ENCODE measurements at places on chromosomes 4 and X. TPM values are rescaled to one million over a fixed set of nuclear protein-coding genes. Genes with fewer than 3 reads are reported as not detected.

Gene SSX3
- not detected for total RNA-seq

Gene KCNE5
- 0.50 TPM for total RNA-seq

Gene RGN
- total RNA-seq: 23.5 TPM

DNA sequence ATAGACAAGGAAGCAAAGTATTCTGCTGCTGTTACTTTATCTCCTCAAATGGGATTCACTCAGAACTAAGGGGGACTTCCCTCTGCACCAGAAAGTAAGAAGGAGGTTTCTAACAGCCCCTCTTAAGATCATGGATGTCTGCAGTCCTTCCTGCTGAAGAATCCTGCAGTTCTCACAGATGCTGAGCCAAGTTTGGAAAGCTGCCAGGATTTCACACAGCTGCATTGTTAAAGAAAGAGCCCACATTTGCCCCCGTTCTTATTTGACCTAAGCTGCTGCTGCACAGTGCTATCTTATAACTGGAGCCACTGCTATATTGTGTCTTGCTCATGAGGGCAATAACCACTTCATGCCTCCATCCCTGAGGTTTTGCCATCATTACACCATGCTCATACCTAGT, 81.1 kb downstream of the FAAH2 start:
- no peaks in the 10 kb centered on the region for H3K36me3 ChIP-seq
- no peaks in the 10 kb centered on the region for H3K27me3 ChIP-seq
- no peak for DNase-seq
- no peaks in the 10 kb centered on the region for H3K4me1 ChIP-seq
- H3K4me3 ChIP-seq: no peak overlapping the region
- H3K27ac ChIP-seq: no peak overlapping the region

GRCh38 chrX:150408561-150408960, 45.4 kb downstream of the MAMLD1 start:
- H3K36me3 ChIP-seq: no peaks in the 10 kb centered on the region
- peaks cover 3% of the 10 kb centered on the region for H3K4me1 ChIP-seq
- no peaks in the 10 kb centered on the region for H3K27me3 ChIP-seq
- no peak overlapping the region for H3K27ac ChIP-seq

GRCh38 chr4:56169061-56169460, 218.2 kb downstream of the AASDH start:
- H3K36me3 ChIP-seq: no peaks in the 10 kb centered on the region
- no peak overlapping the region for H3K4me3 ChIP-seq
- no peak overlapping the region for H3K27ac ChIP-seq
- no peaks in the 10 kb centered on the region for H3K27me3 ChIP-seq
- no peak for DNase-seq

DNA sequence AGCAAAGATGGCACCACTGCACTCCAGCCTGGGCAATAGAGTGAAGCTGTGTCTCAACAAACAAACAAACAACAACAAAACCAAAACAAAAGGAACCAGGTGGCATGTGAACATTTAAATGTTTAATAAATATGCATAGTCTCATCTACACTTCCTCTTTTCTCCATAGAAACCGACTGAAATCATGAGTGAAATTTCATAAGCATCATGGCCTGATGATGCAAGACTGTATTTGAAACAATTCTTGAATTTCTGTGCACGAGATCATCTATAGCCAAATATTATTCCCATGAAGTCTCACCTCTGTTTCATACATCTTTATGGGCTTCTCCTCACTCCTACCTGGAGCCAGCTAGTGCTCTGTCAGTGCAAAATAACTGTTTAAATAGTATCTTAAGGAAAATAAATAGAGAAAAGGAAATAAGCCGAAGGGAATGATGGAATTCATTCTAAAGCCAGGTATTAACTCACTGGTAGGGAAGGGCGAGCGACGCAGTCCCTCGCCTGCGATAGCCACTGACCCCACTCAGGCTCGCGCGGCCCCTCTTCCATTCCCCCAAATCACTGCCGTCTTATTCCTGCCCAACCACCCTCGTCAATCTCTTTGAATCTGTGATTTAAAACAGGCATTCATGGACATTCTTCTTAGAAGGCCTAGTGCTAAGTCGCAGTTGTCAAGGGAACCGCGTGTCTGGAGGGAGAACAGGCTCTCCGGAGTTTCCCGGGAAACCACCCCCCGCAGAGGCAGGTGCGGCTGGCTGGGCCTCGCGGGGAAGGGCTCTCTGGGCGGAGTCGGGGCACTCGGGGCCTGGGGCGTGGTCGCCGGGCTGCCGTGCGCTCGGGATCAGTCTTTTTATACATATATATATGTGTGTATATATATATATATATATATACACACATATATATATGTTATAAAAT, 52.4 kb upstream of the TRIM2 start:
- peak overlapping the region; percentile 66 for H3K4me3 ChIP-seq
- H3K27ac ChIP-seq: no peak overlapping the region
- H3K4me1 ChIP-seq: no peaks in the 10 kb centered on the region
- H3K36me3 ChIP-seq: no peaks in the 10 kb centered on the region
- no peaks in the 10 kb centered on the region for H3K27me3 ChIP-seq

DNA sequence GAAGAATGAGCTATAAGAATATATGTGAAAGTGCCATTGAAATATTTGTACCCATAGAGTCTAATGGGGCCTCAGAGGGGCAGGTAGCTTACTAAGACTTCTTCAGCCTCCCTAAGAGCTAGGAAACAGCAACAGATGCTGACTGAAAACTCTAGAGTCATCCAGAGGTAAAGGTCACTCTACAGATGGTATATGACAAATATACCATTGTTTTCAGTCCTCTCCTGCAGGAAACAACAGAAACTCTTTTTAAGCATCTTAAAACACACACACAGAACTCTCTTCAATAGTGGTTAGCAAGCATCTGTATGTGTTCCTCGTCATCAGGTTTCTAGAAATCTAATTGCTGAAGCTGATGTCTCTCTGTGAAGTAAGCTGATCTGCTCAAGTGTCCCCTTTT, 313.8 kb upstream of the GATB start:
- DNase-seq: no peak
- no peak overlapping the region for H3K4me3 ChIP-seq
- H3K4me1 ChIP-seq: no peaks in the 10 kb centered on the region
- no peak overlapping the region for H3K27ac ChIP-seq
- no peaks in the 10 kb centered on the region for H3K27me3 ChIP-seq

Data from heart left ventricle (tissue), 16 donors.